IPS-NIHi11 (cell line): ENCODE measurements at places on chromosomes 5 and 9.

DNA sequence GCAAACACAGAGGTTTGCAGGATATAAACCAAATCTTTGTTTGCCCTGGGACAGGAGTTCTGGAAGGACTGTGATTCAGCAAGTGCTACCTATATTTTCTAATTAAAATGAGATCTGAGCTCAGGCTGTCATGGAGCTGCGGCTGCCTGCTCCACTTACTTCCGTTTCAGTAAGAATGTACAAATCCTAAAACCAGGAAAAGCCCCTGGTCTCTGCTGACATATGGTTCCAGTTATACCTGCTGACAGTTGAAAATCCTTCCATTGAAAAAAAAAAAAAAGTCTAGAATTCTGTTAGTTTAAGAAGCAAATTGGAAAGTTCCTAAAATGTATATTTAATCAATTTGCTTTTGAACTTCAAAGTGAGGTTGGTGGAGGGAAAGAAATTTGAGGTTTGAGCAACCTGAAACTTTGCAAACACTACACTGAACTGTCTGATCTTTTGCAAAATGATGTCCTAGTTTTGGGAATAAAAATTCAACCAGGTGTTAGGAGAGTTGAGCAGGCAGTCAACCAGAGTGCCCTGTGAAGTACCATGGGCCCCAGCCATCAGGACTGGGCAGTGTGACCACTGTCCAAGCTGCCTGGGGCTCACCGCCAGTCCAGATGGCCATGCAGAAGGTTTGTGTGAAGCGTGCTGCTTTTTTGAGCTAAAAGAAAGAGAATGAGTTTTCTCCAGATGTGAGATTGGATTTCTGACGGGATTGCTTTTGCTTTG is 50.6 kb downstream of the SHB start:
- no peak for DNase-seq

DNA sequence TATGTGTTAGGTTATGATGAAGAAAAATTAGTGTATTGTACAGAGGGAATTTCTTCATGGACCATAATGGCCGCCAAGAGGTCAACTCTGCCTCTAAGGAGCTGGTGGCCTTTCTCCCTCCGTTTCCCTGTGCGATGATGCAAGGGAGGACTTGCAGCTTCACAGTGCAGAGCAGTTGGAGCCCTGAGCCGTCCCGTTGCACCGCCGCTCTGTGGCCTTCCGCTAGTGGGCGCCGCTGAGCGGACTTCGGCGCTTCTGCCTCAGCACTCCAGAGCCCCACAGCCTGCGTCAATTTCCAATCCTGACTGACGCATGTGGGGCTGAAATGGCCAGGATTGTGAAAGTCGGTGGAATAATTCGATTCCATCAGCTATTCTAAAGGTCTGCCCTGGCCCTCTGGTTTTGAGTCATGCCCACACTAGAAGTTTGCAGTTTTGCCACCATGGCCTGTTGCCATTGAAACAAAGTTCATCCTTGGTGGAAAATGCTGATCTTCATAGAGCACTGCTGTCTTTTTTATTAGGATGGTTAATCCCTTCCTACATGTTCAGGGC is 22.7 kb upstream of the LECT2 start:
- DNase-seq, result peak; percentile 79

GRCh38 chr5:165310031-165310430 is 1804.6 kb downstream of the MAT2B start:
- DNase-seq, result no peak

- DNase-seq, result peak; percentile 89
These were observed 588 bp downstream of the TRAF2 start for GRCh38 chr9:136886610-136887597.

- no peak for DNase-seq
These were observed 260.0 kb downstream of the SGCD start for GRCh38 chr5:156587012-156587411.

GRCh38 chr9:113176803-113177202 is 26.0 kb downstream of the SLC31A2 start:
- no peak for DNase-seq

GRCh38 chr9:93473411-93473810 is 20.0 kb upstream of the FAM120AOS start:
- no peak for DNase-seq

GRCh38 chr5:68265822-68266395 is 50.4 kb downstream of the PIK3R1 start:
- DNase-seq, result no peak

GRCh38 chr9:89527084-89527483 is 29.2 kb upstream of the SEMA4D start:
- DNase-seq, result no peak

- DNase-seq, result no peak
These were observed 28.1 kb upstream of the LRRTM2 start for GRCh38 chr5:138903130-138903775.

GRCh38 chr5:170569101-170569500 is 65.3 kb downstream of the KCNIP1 start:
- DNase-seq, result no peak

GRCh38 chr5:1130218-1130946 is 18.5 kb upstream of the SLC12A7 start:
- DNase-seq, result peak; percentile 80

- DNase-seq, result no peak
These were observed 80.6 kb downstream of the PAM start for GRCh38 chr5:102835717-102836116.

- DNase-seq, result peak; percentile 72
These were observed 50.4 kb upstream of the STXBP1 start for GRCh38 chr9:127561491-127562278.

DNA sequence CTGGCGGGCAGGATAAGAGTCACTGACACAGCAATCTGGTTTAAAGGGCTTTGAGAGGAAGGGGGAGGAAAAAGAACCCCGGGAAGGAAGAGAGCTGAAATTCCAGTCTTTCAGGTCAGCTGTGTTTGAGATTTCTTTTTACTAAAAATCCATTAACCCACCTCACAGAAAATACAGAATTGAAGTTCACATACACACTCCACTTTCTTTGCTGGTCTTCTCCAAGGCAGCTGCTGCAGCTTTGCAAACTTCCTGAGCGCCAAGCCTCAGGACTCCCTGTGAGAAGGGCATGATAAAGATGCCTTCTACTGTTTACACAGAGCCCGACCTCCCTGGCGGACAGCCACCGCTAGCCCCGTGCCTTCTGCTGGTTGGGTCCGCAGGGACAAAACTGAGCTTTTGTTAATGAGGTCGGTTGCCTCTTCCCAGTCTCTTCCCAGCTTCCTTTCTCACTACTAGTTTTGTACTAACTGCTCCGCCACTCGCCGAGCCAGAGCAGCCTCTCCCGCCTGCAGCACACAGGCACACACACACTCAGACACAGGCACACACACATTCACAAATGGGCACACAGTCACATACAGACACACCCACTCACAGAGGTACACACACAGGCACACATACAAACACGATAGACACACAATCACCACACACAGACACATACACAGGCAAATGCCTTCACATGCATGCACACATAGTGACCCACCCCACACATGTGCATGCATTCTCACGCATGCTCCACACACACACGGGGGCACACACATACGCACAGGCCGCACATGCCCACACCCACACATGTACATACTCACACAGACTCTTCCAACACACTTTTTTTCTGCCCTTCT is at the start of gene FREM1:
TSS of gene FREM1 (minus strand) at position 468 of the 845 bp plus-strand sequence. CDS start 41,451 bp downstream, outside the sequence.
- peak; percentile 90 for DNase-seq

GRCh38 chr5:65480306-65480865 is 1.3 kb downstream of the ADAMTS6 start:
- no peak for DNase-seq

DNA sequence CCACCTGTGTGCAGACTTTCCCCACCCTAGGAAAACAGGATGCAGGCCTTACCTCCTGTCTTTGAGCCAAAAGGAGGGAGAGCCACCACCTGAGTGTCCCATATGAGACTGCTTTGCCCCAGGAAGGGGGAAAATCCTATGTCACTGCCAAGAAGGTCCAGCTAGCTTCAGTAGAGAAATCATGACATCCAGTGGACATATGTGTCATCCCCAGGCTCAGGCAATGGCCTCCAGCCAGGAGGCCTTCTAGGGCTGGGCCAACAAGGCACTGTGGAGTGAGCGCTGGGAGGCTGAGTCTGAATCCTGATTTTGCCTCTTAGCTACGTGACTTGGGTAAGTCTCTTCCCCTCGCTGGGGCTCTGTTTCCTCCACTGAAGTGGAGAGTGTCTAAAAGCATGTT is 60.2 kb downstream of the SMIM23 start:
- DNase-seq, result no peak

GRCh38 chr5:7717691-7718090 is 133.2 kb downstream of the CFAP90 start:
- DNase-seq, result no peak

- no peak for DNase-seq
These were observed 32.3 kb downstream of the NTRK2 start for GRCh38 chr9:84701801-84702200.

- peak; percentile 63 for DNase-seq
These were observed 1.9 kb upstream of the IDNK start for GRCh38 chr9:83620841-83621636.

- DNase-seq, result no peak
These were observed 7.8 kb downstream of the CCT5 start for GRCh38 chr5:10257870-10258269.

GRCh38 chr9:93183663-93184431 is at the start of gene WNK2:
WNK2 (plus strand) TSS chr9:93184139; CDS start chr9:93184930, 791 bp downstream.
- DNase-seq, result peak; percentile 99

DNA sequence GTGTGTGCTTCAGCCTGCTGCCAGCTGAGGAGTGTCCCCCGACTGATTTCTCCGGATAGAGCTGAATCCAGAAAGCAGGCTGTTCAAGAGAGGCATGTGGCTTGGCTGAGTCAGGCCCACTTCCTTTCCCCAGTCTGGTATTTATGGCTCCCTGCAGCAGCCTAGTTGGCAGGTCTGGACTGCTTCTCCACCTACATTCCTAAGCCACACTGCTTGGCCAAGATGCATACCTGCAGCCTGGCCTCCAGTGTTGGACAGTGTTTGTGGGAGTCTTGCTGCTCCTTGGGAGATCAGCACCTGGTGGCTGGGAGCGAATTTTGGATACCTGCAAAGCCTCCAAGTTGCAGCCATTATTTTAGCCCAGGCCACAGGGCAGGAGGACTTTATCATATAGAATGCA is 670.8 kb downstream of the ACTL7B start:
- no peak for DNase-seq

GRCh38 chr5:169886033-169886432 is 94.3 kb downstream of the INSYN2B start:
- DNase-seq, result no peak

DNA sequence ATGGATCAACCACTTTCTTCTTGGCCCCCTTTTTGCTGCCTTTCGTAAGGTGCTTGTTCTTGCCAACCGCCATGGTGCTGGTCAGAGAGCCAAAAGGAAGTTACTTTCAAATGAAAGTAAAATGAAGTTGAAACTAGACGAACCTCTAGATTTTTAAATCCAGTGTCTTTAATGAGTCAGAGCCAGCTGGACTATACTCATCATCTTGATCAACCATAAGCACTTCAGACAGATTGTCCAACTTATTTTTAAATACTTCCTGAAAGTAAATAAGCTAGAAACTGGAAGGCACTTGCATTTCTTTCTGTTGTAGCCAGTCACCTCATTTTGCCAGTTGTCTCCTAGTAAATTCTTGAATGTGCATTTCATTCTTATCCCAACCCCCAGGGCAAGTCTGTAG is 48.9 kb downstream of the JMY start:
- no peak for DNase-seq

DNA sequence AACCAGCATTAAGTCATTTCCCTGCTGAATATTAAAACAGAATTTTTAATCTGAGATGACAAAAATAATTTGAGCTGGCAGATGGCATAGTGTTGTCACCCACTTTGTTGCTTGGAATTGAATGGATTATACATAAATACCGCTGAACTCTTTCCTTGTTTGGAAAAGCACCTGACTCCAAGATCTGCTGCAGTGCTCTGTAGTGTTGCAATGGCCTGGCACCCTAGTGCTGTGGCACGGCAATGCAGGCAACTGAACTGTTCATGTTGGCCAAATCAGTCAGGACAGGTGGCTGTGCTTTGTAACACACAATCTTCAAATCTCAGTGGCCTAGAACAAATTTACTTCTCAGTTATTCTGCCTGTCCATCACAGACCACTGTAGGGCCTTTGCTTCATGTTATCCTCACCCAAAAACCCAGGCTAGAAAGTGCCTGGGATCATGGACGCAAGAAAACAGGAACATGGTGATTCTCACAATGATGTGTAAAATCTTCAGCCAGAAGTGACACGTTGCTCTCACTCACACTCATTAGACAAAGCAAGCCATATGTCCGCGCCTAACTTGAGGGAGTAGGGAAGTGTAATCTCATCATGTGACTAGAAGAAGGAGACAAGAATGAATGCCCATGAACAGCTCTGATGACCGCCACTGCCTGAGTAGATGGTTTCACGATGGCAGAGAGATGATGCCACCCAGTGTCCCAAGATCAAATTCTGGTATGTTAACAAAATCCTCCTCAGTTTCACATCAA is 191.9 kb upstream of the PUM3 start:
- no peak for DNase-seq

DNA sequence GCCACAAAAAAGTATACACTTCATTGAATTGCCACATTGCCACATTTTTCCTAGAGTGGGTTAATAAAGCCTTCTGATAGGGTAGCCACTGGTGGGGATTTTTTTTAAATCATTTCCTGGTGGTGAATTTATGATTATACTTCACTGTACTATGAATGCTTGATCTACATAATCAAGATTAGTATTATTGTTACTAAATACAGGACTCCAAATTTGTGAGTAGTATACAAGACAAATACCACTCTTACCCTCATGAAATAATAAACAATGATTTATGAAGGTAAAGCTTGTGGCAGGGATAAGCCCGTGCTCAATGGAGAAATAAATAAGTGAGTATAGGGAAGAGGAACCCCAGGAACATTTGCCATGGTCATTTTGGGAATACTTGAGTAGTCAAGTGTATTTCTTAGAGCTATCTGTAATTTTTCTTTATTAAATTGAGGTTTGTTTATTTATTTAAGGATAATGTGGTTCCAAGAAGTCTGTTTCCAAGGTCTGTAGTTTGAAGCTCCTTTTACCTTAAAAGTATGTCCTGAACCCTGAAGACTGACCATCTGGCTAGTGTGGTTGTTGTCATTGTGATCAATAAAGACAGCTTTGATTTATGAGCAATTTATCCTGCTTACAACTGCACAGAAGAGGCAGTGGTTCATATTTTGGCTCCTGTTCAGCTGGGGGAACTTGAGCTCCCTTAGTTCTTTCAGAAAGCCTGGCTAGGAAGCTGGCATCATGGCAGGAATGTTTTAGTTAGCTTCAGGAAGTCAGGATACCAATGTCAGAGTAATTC is 118.6 kb downstream of the ZSWIM6 start:
- no peak for DNase-seq

- DNase-seq, result no peak
These were observed 89.8 kb upstream of the COL5A1 start for GRCh38 chr9:134551644-134552348.
